Stimulated activated CD8-positive, alpha-beta memory T cell treated with anti-CD3 and anti-CD28 coated beads, Interleukin-7, amount 100 ng/mL, for 1 hour (primary cell): ENCODE measurements at places on chromosomes 2 and 18.

DNA sequence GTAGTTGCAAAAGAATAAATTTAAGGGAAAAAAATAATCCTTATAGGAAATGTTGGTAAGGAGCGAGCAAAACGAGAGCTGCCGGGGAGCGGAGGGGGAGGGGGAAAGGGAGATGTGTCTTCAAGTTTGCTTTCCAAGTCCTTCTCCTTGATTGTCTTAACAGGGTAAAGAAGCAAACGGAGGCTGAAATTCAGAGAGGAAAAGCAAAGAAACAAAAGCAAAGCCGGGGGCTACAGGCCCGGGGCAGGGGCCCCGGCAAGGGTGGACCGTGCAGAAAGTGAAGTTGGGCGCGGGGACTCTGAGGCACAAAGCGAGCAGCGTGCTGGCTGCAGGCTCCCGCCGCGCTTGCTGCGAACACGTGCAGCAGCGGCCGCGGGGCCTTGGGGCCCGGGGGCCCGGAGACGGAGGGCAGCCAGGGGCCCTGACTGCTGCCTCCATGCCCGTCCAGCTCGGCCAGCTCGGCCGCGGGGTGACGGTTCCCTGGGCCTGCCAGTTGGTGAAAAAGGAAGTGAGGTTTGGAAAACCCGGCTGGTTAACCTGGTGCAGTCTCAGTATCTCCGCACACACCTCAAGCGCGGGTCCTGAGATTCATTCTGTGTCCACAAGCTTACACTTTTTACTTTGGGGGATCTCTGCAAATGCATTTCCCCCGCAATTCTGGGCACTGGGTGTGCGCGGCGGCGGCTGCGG lies 4.1 kb downstream of the BCL11A start:
- no peak for DNase-seq

GRCh38 chr2:109321570-109321969 lies 192.6 kb downstream of the SH3RF3 start:
- no peak for DNase-seq

- no peak for DNase-seq
These were observed 61.9 kb downstream of the ZNF516 start for GRCh38 chr18:76432970-76433767.

DNA sequence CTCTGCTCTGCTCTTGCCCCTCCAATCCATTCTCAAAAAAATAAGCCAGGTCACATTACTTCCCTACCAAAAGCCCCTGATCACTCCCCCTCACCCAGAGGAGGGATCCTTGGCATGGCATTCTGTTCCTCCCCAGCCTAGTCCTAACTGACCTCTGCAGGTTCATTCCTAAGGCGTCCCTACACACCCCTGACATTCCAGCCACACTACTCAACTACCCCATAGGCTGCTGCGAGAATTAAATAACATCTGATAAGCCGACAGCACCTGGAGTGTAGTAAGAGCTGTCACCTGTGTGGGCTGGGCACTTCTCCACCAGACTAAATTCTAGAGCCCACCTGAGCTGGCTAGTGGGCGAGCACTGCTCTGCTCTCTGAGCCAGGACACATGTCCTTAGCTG lies 44.7 kb upstream of the SLC1A4 start:
- DNase-seq = no peak

DNA sequence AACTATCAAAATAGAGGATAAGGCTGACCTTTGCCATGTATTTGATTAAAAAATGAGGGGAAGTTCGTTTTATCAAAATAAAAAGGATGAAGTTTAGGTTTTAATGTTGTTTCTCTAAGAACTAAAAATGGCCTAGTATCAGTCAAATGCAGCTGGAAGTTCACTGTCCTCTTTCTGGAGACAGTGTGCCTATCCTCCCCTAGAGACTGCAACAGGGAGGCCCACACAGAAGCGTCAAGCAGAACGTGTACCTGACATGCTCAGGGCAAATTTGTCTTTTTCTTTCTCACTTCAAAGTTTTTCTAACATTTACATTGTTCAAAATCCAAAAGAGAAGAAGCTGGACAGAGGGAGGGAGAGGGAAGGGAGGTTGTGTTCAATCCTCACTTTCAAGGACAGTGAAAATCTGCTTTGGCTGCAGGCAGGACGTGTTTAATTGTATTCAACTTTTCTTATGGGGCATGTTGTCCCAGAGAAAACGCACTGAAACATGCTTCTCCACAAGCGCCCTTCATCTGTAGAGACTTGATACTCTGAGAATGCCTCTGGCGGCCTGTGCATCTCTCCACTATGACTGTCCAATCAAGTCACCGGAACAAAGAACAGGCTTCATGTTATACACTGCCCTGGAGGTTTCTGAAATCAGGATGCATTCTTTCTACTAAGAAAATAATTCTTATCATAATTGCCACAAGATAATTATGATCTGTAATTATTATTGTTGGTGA lies 65.1 kb downstream of the FAM210A start:
- no peak for DNase-seq

- DNase-seq = no peak
These were observed 148.7 kb downstream of the AGAP1 start for GRCh38 chr2:235642446-235643098.

DNA sequence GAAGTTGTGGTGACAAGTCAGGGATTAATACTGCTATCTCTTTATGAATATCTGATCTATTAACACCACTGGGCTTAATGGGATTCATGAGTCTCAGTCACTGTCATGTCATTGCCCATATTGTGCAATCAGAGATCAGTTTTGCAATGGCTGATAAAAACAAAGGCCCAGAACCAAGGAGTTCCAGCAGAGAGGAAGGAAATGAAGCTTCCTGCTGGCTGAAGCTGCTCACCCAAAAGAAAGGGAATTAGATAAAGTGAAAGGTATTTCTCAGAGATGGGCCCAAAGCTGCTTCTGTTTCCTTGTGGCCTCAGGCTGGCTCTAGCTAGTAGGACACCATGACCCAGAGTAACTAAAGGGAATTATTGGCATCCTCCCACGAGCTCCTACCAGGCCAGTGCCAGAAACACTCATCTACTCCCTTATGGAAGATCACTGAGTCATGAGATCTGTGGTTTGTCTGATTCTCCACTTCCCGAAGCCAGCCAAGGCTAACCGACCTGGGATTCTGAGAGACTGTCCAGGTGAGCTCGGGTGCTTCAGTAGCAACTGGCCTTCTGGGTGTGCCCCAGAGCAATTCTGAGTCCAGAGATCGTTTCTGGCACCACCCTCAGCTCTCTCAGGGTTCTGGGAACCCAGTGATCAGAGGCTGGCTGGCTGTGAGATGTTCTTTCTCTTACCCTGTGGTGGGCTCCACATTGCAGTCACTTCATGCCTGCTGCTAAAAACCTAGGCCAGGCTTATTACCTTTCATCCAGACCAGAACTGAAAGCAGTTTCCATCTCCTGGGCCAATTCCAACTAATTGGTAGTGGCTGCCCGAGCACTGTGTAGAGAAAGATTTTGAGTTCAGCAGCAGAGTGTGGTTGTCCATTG lies 129.5 kb upstream of the PELI1 start:
- no peak for DNase-seq

DNA sequence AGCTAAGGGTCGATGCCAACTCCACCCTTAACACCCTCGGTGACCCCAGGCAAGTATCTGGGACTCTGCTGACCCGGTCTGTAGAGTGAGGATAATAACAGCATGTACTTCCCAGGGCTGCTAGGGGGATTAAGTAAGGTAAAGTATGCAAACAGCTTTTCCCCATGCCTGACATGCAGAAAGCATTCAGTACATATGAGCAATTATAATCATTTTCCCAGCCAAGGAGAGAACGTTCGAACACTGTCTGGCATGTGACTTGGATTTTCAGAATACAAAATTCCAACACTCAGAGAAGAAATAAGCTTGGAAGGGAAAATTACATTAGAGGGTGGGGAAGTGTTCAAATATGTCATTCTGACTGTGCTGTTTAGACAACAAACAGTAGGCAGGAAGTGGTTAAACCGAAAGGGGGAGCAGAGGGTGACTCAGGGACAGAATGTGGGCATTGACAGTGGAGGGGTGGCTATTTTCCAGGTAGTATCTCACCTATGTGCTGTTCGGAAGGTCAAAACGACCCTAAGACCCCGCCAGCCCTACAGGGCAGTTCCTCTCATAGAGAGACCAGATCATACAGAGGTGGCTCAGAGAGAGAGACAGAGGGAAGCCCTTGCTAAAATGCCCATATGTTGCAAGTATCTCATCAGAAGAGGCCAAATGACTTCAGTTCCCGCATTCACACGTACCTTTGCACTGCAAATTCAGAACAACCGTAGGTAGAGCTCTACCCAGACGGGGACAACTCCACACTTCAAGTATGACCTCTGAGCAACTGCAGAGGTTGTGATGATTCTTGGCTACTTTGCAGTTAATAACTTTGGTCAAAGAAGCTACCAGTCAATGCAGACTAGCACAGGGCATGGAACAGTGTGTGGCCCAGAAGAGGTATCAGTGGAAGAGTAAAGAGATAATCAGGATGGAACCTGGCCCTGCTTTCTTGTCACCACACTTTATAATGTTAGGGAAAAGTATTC lies 14.8 kb downstream of the ASPRV1 start:
- DNase-seq = peak; percentile 30

GRCh38 chr2:239042551-239043320 lies 194.9 kb downstream of the TWIST2 start:
- DNase-seq = no peak
